ENCODE measurements at places on chromosomes 7 and 10.

DNA sequence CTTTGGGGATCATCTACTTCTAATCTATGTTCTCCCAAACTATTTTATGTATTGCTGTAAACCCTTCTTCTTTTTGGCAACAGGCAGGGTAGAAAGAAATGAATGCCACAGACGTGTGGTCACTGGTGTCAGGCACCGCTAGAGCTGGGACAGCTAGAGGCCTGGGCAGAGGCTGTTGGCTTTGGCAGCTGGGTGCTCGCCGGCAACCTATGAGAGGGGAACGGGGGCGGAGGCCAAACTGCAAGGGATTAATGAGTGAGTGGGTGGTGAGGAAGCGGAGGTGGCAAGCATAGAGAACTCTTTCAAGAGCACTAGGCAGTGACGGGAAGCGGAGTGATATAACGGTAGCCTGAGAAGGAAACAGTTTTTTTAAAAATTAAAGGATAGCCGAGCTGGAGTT, 78.5 kb downstream of the CREB5 start:
- DNase-seq, result no peak

DNA sequence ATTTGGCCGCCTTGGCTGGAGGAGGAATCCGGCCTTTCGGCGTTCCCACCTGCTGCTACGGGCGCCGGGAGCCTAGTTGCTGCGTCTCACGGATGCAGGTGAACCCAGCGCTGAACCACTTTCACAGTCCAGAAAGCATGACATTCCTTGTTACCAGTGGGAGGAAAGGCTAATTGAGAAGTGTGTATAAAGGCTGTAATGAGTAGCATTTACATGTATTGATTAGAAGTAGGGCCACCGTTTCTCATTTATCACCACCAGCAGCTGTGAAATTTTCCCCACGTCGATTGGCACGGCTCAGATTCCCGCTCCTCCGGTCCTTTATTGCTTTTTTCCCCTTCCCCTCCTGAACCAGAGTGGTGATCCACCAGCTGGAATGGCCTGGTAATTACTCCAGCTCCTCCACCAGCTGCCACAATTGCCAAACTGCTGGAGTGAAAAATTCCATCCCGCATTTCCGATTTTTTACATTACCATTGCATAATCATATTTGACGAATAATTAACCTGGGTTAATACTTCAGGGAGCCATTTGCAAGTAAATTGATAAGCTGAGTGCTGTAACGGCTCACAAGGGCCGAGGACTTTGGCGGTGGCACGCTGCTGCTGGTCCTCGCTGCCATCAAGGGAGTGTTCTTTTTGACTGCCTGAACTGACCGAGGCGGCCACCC, 153.3 kb downstream of the POU6F2 start:
- DNase-seq, result no peak

GRCh38 chr10:87867453-87867852, 4.0 kb downstream of the PTEN start:
- DNase-seq, result no peak

- peak; percentile 91 for DNase-seq
Observed at GRCh38 chr7:149558149-149558861, 60.7 kb upstream of the ZNF746 start.

DNA sequence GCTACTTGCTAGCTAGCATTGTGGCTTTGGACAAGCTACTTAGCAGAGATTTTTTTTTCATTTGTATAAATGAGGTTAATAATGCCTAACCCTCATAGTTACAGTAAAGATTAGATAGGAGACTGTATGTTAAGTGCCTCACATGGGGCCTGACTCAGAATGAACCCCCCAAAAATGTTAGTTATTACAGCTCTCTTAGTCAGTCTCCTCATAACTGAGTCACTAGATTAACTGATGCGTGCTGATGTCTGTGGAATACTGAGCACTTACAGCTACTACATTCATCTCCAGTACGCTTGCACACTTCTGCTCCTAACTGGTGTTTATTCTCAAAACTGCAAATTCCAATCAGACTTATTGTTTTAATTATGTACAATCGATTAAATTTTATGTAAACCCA, 315.3 kb downstream of the SNX13 start:
- DNase-seq, result peak; percentile 75

GRCh38 chr10:29895456-29895855, 163.9 kb downstream of the JCAD start:
- DNase-seq, result peak; percentile 88

DNA sequence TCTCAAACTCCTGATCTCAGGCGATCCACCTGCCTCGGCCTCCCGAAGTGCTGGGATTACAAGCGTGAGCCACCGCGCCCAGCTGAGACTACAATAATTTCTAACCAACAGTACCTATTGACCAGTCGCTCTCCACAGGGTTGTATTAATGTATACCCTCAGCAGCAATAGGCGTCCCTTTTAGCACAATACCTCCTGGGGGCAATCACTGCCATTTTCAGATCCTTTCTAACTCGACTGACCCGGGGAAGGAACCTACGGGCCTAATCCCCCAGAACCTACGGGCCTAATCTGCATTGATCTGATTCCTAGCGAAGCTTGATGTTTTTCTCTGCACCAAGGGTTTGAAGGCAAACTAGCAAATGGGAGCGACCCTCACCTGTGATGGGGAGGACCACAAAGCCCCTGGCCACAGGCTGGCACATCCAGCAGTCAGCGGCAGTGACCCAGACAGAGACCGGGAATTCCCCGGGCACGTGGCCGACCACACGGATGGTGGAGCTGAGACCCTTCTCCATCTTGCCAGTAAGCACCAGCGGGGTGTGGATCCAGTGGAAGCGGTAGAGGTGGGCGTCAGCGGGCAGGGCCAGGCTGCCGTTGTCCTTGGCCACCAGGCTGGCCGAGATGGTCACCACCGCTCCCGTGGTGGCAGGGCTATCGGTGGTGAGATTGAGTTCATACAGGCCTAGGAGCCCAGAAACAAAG, 6.9 kb downstream of the TMEM130 start:
- DNase-seq, result no peak

GRCh38 chr10:21526188-21526859, 842 bp upstream of the SKIDA1 start:
- DNase-seq, result peak; percentile 88

GRCh38 chr10:22103701-22104470, 100.4 kb upstream of the DNAJC1 start:
- no peak for DNase-seq

DNA sequence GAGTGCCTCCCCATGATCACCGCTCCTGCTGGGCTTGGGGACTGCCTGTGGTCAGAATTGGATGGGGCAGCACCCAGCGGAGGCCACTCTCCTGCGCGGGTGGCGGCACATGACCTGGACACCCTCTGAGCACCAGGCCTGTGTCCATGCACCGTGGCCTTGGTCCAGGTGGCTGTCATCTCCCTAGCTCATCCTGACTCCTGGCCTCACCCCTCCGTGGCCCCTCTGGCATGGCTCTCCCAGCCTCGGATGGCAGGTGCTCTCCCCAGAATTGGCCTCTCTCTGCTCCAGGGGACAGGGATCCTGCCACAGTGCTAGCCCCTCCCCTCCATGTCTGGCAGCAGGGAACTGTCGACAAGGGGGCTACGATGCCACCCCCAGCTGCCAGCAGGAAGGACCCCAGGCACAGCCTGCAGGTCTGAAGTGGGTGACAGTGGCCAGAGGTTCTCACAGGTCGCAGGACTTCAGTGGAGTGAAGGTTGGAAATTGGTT, 37.2 kb upstream of the BTBD16 start:
- no peak for DNase-seq

- DNase-seq, result peak; percentile 79
Observed at GRCh38 chr10:100370714-100371481, 23.9 kb downstream of the SCD start.

DNA sequence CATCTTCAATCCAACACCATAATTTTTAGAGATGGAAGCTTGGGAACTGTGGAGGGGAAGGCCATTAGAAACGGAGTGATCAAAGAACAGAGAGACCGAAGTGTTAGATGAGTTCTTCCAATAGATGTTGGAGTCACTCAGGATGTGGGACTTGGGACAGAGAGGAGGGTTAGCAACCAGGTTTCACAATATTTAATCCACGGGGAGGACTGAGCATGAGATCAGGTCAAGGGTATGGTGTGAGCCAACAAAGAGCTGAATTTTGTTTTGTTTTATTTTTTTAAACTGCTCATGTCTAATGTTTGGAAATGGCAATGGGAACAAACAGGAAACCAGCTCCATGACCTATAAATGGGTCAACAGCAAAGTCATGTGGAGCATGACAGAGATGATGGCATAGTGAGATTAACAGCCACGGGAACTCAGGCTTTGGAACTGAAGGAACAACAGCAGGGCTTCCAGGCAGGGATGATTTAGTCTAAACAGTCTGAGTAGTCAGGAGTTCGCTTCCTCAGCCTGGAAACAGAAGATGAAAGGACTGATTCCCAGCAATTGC, 38.9 kb upstream of the AMPH start:
- DNase-seq, result no peak

GRCh38 chr7:46613551-46613950, 692.5 kb upstream of the IGFBP3 start:
- DNase-seq, result no peak

DNA sequence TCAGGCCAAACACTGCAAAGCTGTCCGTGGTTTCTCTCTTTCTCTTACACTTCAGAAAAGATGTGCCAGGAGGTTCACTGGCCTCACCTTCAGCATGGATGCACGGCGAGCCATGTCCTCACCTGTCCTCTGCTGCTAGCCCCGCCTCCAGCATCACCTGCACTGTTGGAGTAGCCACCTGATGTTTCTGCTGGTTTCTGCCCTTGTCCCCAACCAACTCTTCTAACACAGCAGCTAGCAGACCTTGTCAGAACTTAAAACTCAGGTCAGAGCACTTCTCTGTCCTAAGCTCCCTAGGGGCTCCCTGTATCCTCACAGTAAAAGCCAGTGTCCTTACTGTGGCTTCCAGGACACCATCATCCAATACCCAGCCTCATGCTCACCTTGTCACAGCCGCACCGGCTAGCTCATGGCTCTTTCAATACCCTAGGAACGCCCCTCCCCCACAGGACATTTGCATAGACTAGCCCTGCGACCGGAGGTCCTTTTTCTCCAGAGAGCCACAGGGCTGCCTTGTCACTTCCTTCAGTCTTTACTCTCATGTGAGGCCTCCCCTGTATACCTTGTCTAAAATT, 15.2 kb downstream of the PALD1 start:
- DNase-seq, result no peak

- no peak for DNase-seq
Observed at GRCh38 chr7:76259124-76260093, 43.1 kb upstream of the HSPB1 start.

GRCh38 chr7:106061301-106061979, 50.7 kb downstream of the SYPL1 start:
- DNase-seq, result no peak

DNA sequence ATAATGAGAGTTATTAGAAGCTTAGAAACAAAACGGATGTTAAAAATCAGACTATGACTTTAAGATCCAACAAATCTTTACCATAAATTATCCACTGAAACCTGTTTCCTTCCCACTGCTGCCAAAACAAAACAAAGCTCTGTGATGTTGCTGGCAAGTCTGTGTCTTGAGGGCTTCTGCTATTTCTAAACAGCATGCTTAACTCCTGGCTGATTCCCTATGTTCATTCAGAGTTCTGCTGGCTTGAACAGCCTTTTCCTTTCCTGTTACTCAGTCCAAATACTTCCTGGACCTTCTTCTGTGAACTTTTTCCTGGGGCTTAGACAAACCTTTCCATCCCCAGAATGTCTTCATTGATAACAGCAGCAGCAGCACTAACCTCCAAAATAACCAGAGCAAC, 448.1 kb downstream of the SORCS1 start:
- no peak for DNase-seq

GRCh38 chr7:151243408-151244195, 4.9 kb downstream of the SMARCD3 start:
- DNase-seq, result no peak

GRCh38 chr7:105003275-105003674, 10.7 kb upstream of the KMT2E start:
- peak; percentile 81 for DNase-seq

GRCh38 chr7:81211204-81211933, 292.5 kb upstream of the SEMA3C start:
- peak; percentile 81 for DNase-seq

GRCh38 chr10:102342958-102343357, 52.5 kb upstream of the NFKB2 start:
- peak; percentile 68 for DNase-seq

DNA sequence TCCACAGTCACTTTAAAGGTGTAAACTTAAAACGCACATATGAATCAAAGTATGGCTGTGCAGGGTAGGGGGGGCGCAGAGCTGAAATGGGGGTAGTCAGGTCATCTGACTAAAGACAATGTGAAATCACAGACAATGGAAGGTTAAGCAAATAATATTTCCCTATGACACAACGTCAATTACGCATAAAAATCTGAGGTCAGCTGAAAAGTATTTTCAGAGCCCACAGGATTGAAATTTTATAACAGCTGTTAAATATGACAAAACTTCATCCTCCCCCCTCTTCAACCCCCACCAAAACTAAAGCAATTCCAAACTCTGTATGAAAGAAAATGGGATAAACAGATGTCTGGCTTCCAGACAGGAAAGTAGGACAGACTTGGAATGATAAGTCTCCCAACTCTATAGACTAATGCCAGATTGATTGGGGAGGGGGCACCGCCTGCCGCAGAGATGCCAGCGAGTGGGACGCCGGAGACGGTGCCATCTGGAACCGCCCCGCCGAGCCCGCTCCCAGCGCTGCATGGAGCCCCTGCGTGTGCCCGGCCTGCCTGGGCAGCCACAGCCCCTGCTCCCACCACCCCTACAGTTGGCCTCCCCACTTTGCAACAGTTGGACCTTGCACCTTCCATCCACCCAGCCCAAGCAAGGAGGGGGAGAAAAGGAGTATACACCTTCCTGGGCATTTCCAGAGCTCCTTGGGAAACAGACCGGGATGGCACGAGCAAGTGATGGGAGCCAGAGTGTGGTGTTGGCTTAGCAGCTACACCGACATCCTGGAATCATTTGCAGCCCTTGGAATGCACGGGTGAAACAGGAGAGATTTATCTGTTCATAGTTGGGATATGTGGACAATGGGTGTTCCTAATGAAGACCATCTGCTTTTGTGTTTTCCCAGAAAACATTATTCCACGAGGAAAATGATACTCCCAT, 10.7 kb downstream of the EBF3 start:
- peak; percentile 94 for DNase-seq

DNA sequence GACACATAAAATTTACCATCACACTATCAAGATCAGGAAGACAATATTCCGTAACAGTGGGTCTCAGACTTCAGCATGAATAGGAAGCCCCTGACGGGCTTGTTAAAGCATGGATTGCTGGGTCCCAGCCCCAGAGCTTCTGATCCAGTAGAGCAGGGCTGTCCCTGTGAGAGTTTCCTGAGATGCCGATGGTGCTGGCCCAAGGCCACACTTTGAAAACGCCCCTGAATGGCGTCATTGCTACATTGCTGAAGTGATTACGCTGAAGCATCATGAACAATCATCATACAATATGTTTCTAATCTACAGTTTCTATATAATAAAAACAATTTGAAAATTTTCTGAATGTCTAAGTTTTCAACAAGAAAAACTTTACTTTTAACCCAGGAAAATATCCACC, 38.0 kb upstream of the TMEM72 start:
- DNase-seq, result peak; percentile 25

GRCh38 chr7:85488406-85488805, 301.6 kb upstream of the SEMA3D start:
- no peak for DNase-seq
